ENCODE measurements at places on chromosomes 11 and 22.
A peak's percentile ranks its signal among the peaks of the same experiment; 100 is the strongest.

DNA sequence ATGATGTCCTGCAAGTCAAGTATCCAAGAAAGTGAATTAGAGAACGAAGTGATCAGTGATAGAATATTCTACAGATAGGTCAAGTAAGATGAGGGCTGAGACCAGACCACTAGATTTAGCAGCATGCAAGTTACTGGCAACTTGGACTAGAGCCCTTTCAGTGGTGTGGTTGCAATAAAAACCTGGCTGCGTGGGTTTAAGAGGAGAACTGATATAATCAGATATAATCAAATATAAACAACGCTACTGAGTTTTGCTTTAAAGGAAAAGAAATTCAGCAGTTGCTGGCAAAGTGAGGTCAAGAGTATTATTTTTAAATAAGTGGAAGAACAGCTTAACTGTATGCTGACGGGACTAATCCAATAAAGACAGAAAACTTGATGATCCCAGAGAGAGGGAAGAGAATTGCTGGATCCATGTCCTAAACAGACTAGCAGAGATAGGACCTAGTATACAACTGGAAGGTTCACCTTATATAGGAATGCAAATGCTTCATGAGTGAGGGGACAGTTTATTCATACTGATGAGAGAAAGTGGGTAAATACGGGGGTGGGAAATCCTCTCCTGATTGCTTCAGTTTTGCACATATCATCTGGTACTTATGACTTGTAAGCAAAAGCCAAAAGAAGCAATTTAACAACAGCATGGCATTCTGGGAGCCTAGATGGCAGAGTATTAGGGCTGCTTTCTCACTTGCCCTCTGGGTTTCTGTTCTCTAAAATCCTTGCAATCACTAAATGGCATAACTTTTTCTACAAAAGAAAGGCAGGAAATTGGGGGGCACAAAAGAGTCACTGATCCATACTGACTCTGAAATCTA, 146.2 kb downstream of the RBFOX2 start:
- DNase-seq: no peak

DNA sequence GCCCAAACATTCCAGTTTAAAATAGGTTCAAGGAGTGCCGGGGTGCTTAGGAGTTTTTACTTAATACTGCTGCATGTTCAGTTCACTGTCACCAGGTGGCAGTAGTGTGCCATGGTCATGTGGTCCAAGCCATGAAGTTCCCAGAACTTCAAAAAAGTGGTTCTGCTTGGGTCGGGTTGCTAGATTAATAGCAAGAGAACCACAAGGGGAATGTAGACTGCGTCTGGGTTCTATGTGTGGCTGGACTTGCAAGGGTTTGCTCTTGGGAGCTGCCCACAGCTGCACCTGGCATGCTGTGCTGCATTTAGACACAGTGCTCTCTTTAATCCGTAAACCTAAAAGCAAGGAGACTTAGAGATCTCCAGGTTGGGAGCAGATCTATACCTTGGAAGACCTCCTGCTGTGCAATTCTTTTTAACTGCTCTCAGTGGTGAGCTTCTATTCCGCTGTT, 6.5 kb upstream of the SPON1 start:
- peak; percentile 51 for DNase-seq

- DNase-seq: peak; percentile 38
These were observed 15.9 kb downstream of the IL17REL start for GRCh38 chr22:49996518-49997250.

DNA sequence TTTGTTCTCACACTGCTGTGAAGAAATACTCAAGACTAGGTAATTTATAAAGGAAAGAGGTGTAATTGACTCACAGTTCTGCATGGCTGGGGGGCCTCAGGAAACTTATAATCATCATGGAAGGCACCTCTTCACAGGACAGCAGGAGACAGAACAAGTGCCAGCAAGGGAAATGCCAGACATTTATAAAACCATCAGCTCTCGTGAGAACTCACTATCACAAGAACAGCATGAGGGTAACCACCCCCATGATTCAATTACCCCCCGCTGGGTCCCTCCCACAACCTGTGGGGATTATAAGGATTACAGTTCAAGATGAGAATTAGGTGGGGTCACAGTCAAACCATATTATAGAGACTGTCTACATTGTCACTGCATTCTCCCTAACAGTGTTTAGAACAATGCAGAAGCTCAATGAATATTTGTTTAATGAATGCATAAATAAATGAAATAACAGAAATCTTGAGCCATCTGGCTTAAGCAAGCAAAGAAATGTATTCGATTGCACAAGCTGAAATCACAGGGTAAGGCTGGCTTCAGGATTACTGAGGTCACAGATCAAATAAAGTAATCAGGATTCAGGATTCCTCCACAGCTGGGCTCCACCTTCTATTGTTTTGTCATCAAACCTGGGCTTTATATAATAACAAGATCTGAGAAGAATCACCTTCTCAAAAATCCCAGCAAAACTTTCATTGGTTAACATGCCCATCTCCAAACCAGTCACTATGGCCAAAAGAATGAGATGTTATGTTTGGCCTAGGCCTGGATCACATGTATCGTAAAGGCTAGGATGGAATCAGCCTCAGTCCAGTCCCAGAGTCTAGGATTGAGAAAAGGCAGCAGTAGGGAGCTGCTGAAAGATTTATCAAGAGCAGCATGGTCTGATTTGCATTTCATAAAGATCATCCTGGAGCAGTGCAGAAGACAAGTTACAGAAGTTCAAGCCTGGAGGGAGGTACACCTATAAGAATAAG, 137.8 kb upstream of the UBASH3B start:
- no peak for DNase-seq

DNA sequence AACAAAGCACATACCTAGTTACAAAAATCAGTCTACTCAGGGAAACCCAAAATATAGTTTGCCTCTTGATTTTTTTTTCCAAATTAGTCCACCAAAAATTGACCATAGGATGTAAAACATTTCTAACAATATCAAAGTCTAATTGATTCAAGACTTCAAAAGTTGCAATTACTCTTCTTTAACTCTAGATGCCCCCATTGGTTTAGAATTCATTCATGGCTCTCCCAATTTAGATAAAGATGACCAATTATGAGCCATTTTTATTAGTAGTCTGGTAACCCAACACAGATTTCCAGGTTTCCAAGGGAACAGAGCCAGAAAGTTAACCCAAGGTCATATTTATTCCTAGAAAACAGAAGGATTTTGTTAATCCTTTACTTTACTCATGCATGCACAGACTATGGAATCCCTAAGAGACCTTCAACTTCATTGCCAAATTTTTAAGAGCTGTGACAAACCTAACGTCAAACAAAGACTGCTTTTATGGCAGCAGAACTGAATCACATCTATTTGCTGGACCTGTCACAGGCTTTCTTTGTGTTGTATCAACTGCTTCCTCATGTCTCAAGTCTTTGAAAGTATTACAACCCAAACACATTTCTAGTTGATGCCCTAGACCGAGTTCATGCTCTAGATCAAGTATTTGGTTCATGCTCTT, 55.3 kb downstream of the C22orf42 start:
- DNase-seq: no peak

DNA sequence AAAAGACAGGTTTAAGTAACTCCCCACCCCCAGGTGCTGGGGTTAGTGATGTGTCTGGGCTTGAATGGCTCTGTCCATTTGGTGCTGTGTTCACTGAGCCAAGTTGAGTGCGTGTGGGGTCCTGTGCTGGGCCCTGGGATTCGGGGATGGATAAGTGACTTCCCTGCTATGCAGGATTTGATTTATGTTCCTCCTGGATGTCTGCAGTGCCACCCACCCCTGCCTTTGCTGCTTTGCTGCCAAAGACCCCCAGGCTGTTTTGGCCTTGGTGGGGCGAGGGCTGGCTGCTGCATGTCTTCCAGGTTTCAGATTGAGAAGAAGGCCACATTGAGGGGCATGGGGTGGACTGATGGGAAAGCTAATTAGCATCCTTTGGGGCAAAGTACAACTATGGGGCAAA, 77.9 kb upstream of the PARVG start:
- DNase-seq: peak; percentile 24
